Stimulated activated CD4-positive, alpha-beta T cell treated with anti-CD3 and anti-CD28 coated beads, Interleukin-12 subunit alpha, Interleukin-12 subunit beta, amount 100 ng/mL, for 24 hours (primary cell): ENCODE measurements at places on chromosomes 1 and 21.

GRCh38 chr1:203799157-203799556 is 3.7 kb downstream of the ZBED6 start:
- DNase-seq = no peak

DNA sequence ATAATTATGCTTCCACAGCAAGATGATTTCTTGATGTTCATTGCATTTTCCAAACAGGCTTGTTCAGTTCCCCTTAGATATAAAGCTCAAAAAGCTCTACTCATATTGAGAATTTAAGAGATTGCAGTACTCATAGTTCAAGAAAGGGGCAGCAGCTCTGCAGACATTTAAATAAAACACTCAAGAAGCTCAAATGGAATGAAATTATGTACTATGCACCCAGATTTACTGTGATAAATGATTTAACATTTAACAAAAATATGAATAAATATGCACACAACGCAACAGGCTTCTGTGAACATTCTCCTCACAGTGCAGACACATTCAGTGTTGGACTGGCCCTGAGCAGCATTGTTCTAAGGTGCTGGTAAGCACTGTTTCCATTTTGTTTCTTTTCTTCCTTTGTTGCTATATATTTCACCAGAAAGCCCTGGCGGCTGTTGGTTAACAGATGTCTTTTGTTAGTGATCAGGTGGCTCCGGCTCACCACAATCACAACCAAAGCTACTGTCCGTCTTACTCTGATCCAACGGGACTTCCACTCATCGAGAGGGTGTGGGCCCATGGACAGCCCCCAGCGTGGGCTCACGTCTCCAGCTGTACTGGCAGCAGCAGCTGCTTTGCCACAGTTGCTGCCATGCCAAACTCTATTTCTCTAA is 1440.3 kb downstream of the NCAM2 start:
- no peak for DNase-seq

DNA sequence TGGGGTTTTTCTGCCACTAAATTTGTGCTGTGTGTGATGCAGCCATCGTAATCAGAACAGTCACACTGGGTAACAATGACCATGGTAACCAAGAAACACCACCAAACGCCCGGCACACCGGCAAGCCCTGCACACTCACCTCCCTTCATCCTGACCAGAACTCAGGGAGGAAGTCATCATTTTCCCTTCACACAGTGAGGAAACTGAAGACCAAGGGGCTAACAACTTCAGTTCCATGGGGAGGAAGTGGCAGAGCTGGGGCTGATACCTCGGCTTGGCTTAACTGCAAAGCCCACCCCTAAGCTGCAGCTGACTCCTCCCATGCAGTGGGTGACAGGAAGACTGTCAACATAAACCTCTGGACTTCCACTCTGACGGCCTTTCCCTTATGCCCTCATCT is 69.3 kb upstream of the BCAR3 start:
- no peak for DNase-seq

- no peak for DNase-seq
These were observed 16.9 kb upstream of the KIAA0040 start for GRCh38 chr1:175209493-175209921.

DNA sequence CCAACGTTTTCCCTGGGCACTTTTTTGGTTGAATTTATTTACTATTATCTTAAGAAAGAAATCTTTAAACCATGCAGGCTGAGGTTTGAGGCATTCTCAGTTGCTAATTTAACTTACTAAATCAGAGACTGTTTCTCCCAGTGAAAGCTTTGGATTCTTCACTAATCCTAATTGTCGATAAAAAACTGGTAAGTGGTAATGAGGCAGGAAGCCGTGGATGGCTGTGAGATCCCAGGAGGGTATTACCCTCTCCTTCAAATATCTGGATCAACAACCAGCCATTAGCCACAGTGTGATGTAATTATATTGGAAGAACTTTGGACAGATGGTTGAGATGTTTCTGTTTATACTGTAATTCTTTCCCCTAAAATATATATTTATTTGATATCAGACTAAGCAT is 485.0 kb downstream of the DISC1 start:
- no peak for DNase-seq

- DNase-seq = no peak
These were observed 29.9 kb upstream of the HJV start for GRCh38 chr1:146051452-146051851.

- DNase-seq = no peak
These were observed 49.0 kb upstream of the MAB21L3 start for GRCh38 chr1:116062201-116062600.

DNA sequence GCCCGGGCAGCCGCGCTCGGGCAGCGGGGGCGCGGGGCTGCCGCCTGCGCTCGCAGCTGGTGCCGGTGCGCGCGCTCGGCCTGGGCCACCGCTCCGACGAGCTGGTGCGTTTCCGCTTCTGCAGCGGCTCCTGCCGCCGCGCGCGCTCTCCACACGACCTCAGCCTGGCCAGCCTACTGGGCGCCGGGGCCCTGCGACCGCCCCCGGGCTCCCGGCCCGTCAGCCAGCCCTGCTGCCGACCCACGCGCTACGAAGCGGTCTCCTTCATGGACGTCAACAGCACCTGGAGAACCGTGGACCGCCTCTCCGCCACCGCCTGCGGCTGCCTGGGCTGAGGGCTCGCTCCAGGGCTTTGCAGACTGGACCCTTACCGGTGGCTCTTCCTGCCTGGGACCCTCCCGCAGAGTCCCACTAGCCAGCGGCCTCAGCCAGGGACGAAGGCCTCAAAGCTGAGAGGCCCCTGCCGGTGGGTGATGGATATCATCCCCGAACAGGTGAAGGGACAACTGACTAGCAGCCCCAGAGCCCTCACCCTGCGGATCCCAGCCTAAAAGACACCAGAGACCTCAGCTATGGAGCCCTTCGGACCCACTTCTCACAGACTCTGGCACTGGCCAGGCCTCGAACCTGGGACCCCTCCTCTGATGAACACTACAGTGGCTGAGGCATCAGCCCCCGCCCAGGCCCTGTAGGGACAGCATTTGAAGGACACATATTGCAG is 3.0 kb downstream of the ARTN start:
- no peak for DNase-seq
